Activated CD4-positive, CD25-positive, alpha-beta regulatory T cell treated with anti-CD3 and anti-CD28 coated beads, Interleukin-2, amount 50 U/mL, for 24 hours (primary cell): ENCODE measurements at places on chromosomes 12 and 14.
A peak's percentile ranks its signal among the peaks of the same experiment; 100 is the strongest.

DNA sequence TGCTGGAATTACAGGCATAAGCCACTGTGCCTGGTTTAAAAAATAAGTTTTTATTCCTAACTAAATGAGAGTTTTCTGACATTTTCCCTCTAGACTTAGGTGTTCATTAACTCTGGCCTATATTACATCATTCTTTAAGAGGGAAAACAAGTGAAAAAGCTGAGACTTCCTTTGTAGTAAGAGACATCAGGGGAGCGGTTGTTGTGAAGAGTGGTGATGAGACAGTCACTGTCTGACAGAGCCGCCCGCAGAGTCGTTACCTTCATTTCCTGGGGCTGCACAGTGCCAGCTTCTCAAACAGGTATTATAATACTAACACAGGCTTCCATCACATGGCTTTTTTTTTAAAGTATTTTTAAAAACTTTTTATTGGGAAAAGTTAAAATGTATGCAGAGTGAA is 19.7 kb upstream of the TDRD9 start:
- ATAC-seq = peak; percentile 64

GRCh38 chr14:53927171-53927570 is 29.5 kb downstream of the BMP4 start:
- no peak for ATAC-seq

DNA sequence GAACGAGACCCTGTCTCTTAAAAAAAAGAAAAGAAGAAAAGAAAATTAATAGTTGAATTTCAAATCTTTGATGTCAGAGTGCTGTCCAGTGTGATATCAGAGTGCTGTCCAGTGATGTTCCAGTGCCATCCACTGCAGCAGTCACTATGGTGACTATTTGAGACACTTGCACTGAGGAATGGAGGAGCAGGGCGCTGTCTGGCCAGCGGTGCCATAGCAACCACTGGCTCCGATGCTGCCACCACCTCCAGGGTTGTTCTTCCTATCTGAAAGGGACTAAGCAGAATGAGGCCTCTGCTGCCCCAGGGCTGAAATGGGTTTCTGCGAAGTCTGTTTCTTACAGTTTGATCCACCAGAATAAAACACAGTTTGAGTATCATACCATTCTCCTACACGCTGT is 272.9 kb downstream of the NUAK1 start:
- no peak for ATAC-seq

GRCh38 chr12:32116897-32117296 is 10.2 kb downstream of the BICD1 start:
- no peak for ATAC-seq
